ENCODE measurements at places on chromosomes 6 and 20. TPM values are rescaled to one million over a fixed set of nuclear protein-coding genes. Genes with fewer than 3 reads are reported as not detected.

GRCh38 chr6:108115598-108116058 lies 41.1 kb upstream of the OSTM1 start:
- DNase-seq: no peak

DNA sequence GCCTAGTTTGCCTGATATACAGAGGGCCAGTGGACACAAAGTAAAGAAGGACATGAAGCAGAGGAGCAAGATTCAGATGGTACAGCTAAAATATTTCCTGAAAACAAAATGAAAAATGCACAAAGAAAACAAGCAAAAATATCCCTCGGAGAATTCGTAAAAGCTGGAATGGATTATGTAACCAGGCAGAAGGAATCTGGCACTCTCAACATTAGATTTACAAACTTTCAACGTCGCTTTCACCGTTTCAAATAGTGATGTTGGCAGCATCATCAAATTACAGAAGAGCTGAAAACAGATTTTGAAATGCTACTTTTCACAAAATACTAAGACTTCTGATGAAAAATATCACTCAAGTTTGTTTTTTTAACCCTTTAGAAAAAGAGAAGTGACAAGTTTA lies 11.7 kb downstream of the SMLR1 start:
- no peak for DNase-seq

The CDK19 gene
- 21.0 TPM for total RNA-seq

DNA sequence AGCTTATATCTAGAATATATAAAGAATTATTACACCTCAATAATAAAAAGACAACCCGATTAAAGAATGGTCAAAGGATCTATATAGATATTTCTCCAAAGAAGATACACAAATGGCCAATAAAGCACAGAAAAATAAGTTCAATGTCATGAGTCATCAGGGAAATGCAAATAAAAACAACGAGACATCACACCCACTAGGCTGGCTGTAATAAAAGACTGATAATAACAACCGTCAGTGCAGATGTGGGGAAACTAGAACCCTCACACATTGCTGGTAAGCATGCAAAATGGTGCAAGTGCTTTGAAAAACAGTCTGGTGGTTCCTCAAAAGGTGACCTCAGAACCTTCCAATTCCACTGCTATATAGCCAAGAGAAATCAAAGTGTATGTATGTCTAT lies 33.0 kb downstream of the TBX18 start:
- no peak for DNase-seq

The CCDC28A gene
- total RNA-seq: 25.6 TPM

DNA sequence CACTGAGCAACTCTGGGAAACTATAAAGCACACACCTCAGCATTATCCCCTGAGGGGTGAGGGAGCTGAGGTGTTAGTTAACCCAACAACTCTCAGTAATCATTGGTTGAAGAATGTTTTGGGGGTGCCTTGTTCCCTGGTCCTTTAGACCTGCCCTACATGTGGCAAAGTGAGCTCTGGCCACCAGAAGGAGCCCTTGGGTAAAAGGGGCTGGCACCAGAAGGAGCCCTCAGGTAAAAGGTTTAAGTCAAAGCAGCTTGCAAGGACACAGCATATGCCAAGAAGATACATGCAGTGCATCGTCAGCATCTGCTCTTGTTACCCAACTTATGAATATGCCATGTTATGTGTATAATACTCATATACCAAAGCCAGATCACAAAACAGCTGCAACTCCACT lies 1081.7 kb downstream of the KIF16B start:
- DNase-seq: no peak

DNA sequence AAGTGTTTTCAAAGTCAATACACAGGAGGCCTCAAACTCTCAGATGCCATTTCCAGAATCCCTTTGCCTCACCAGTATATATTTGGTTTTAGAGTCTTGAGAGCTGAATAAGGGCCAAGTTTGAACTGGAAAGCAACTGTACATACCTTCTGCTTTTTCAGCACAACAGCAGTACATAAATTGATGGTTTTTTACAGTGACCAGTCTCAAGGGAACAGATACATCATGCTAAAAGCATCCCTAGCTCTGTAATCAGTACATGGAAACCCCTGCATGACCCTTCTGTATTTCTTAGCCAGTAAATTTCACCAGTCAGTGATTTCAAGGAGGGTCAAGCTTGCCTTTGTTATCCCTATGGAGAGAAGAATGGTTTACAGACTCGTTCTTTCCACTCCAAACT lies 40.6 kb upstream of the ECHDC1 start:
- DNase-seq: no peak

GRCh38 chr6:101203664-101204063 lies 189.8 kb upstream of the GRIK2 start:
- no peak for DNase-seq

The SLC24A3 gene
- 1.0 TPM for total RNA-seq

The ROS1 gene
- not detected for total RNA-seq

- DNase-seq: no peak
These were observed 559.6 kb downstream of the RFPL4B start for GRCh38 chr6:112906726-112907125.

GRCh38 chr20:46651091-46651962 lies at the start of gene SLC13A3:
Gene SLC13A3, minus strand, starts transcription at chr20:46651459. Its CDS starts 38 bp downstream, at chr20:46651421.
- DNase-seq: no peak

The ISM1 gene
- total RNA-seq: 2.7 TPM

The ABHD16B gene
- total RNA-seq: 0.24 TPM

DNA sequence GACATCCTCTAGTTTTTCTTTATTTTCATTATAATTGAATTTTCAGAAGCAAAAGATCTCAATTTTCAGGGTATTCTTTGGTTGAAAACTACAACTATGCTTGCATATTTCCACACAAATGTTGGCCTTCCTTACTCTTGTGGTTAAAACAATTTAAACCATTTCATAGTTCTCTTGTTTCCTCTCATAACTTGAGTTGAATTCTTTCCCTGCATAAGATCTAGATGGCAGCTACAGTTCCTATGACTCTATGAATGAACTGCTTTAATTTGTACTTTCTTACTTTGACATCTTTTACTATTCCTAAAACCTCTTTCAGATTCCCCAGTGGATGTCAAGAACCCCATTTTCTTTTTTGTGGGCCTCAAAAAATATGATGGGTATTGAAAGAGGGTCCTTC lies 564.5 kb downstream of the NKAIN2 start:
- DNase-seq: no peak

DNA sequence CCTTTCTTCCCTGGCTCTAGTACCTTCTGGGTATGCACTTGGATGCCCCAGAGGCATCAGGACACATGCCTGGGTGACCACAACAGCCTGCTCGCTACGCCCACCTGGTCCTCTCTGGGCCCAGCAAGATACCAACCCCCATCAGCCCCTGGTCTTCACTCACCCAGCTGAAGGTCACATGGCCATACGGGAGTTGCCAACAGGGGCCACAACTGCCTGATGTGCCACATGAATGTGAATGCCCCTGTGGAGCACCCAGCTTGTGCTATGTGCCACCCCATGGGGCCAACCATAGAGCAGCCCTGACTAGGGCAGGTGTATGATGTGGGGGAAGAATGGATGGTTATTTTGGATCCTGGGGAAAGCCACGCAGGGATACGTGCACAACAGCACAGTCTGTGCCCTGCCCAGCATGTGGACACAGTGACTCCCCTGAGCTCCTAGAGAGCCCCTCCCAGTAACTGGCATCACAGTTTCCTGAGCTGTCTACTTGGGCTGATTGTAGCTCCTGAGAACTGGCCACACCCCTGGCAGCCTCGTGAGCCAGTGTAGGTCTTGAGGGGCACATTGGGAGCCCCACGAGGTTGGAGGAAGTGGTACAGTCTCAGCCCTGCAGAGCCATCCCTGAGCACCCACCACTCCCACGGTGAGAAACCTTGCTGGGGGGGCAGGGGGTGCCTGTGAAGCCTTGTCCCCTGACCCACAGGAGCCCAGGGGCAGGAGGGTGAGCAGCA lies 10.5 kb upstream of the PCMTD2 start:
- no peak for DNase-seq

- DNase-seq: no peak
These were observed 21.5 kb upstream of the PBOV1 start for GRCh38 chr6:138239774-138240173.

The RBL1 gene
- total RNA-seq: 51.2 TPM

GRCh38 chr20:2144850-2145249 lies 43.2 kb downstream of the STK35 start:
- no peak for DNase-seq
